Type B pancreatic cell (in vitro differentiated cells): ENCODE measurements at places on chromosomes 6 and 20. TPM values are rescaled to one million over a fixed set of nuclear protein-coding genes. Genes with fewer than 3 reads are reported as not detected.

DNA sequence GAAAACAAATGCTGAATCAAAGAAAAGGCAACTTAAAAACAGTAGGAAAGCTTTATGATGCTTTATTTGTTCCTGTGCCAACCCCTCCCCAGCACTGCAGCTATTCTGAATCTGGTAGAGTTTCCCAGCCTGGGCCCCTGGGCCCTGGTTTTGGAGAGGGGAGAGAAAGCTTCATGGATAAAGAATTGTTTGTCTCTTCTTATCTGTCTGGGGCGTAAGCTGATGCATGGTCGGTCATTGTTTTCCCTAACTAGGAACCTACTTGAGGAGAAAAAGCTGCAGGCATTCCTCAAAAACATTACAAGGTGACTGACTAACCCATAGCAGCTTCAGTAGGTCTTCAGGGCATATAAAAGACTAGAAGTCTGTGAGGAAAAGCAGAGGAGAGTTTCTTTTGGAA is 758.1 kb upstream of the EPHA7 start:
- no peak for DNase-seq

DNA sequence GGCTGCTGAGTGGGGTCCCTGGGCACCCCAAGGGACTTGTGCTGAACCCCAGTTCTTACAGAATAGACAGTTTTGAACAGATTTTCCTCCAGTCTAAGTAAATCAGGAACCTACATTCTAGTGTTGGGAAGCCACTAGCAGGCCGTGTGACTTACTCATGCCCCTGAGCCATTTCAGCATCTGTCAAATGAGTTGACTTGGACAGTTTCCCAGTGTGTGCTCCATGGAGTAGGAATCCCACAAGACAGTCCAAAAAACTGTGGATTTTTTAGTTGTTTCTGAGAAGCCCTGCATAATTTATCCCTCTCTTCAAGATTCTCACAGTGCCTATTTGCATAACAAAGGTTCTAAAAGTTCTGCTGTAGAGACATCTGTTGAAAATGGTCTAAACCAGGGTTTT is 2.1 kb downstream of the GABRR2 start:
- no peak for DNase-seq

Gene C20orf96
- 12.6 and 27.0 TPM in 2 replicates for total RNA-seq

Gene ZC2HC1B
- total RNA-seq, result 0.34 TPM in 1 of 2 replicates, not detected in the other

Gene GRM1
- 0.39 and 0.43 TPM in 2 replicates for total RNA-seq

Gene BTN3A1
- total RNA-seq, result 19.6 and 19.9 TPM in 2 replicates

- DNase-seq, result no peak
These were observed 21.2 kb upstream of the ABT1 start for GRCh38 chr6:26575494-26575939.

DNA sequence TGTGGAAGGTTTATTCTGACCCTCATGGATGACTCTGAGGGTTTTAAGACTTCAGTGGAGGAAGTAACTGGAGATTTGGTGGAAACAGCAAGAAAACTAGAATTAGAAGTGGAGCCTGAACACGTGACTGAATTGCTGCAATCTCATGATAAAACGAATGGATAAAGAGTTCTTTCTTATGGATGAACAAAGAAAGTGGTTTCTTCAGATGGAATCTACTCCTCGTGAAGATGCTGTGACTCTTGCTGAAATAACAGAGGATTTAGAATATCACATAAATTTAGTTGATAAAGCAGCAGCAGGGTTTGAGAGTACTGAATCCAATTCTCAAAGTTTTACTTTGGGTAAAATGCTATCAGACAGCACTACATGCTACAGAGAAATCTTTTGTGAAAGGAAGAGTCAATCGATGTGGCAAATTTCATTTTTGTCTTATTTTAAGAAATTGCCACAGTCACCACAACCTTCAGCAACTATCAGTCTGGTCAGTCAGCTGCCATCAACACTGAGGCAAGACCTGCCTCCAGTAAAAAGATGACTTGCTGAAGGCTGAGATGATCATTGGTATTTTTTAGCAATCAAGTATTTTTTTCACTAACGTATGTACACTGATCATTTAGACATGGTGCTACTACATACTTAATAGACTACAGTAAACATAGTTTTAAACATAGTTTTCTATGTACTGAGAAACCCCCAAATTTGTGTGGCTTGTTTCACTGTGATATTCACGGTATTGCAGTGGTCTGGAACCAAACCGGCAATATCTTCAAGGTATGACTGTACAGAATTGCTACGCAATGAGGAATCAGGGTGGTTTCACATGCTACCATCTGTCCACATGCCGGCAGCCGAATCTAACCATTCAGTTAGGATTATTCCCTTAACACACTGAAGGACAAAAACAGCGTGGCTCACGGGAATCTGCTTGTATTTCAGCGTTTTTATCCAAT is 149.0 kb downstream of the MYB start:
- DNase-seq, result no peak

GRCh38 chr6:1538810-1539478 is 70.8 kb upstream of the FOXC1 start:
- DNase-seq, result no peak

Gene BAG2
- total RNA-seq, result 1.5 and 3.8 TPM in 2 replicates

Gene C20orf204
- 3.0 and 7.4 TPM in 2 replicates for total RNA-seq

GRCh38 chr6:143163621-143164020 is 102.9 kb downstream of the AIG1 start:
- DNase-seq, result no peak
